ENCODE measurements at places on chromosomes 5 and 9. TPM values are rescaled to one million over a fixed set of nuclear protein-coding genes. Genes with fewer than 3 reads are reported as not detected.

TEX48 gene
- total RNA-seq: not detected

NEURL1B gene
- 53.7 TPM for total RNA-seq

ADGRD2 gene
- not detected for total RNA-seq

DAPK1 gene
- total RNA-seq: 71.1 TPM

TAF11L14 gene
- total RNA-seq: not detected

SPATA31E1 gene
- total RNA-seq: not detected

SLC36A2 gene
- total RNA-seq: 30.2 TPM

IER5L gene
- total RNA-seq: 39.3 TPM

TCOF1 gene
- 30.0 TPM for total RNA-seq

ELOVL7 gene
- 32.1 TPM for total RNA-seq

PCDHB4 gene
- 12.2 TPM for total RNA-seq

HTR4 gene
- 0.13 TPM for total RNA-seq

APC gene
- total RNA-seq: 62.3 TPM
